ENCODE measurements at places on chromosomes 3 and 15.

GRCh38 chr3:47890828-47891612, 88.1 kb downstream of the DHX30 start:
- DNase-seq, result no peak

DNA sequence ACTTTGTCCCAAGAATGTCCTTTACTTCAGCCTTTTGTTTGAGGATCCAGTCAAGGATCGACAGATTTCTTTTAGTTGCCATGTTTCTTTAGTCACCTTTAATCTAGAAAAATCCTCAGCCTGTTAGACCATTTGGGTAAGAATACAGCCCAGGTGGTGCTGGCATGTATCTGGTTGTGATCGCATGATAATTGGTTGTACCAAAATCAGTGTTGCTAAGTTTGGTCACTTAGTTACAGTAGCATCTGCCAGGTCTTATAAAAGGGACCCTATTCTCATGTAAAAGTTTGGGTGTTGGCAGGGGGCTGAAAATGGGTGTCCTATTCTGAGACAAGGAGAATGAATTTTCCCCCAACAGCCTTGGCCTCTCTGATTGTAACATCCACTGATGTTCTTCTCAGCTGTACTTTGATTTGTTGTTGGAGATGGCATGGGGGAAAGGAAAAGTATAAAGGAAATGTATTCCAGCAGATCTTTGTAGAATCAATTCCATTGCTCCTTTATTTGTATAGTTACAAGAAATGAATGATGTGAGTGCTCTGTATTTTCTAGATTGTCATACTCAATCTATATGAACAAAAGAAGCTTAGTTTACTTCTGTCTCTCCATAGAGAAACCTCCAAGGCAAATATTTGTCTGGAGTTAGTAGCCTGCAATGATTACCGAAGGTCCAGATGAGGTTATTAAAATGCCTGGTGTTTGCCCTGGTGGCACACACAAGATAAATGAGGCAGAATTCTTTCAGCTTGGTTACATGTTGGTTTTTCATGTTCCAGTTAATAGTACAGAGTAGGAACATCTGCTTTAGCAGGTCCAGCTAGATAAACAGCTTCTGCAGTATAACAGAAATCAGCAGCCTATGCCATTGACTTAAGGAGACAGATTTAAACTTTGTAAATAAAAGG, 65.7 kb downstream of the CMTM8 start:
- DNase-seq, result no peak

DNA sequence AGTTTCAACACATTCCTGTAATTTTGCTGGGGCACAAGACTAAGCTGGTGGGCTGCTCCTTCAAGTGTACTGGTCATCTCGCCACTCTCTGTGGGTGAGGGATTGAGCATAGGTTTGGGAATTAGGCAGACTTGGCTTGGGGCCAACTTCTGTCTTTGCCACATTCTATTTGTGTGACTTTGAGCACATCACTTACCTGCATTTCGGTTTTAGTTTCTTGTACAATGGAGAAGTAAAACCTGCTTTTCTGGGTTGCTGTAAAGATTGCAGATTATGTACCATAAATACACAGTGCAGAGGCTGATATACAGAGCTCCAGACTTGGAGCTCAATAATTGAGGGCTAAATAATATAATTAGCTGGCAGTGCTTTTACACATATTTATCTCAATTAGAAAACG, 162.1 kb downstream of the C3orf38 start:
- DNase-seq, result no peak

DNA sequence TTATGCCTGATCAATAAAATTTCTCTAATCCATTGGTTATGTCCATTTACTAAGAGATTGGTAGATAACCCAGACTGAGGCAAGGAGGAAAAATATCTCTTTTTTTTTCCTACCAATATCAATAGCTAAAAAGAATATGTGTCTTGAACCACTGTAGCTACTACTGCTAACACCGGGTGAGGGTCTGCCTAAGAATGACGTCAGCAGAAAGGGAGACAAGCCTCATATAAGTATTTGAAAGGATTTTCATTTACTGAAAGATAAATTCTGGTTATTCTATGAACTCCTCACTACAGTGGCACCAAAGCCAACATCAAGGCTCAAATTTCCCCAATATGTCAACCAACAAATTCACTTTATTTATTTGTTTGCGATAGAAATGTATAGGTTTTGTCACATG, 389.0 kb upstream of the ALCAM start:
- no peak for DNase-seq

GRCh38 chr3:128923576-128923975, 44.2 kb downstream of the ACAD9 start:
- DNase-seq, result no peak

- DNase-seq, result no peak
Measured at GRCh38 chr3:30752491-30752890, 142.0 kb downstream of the GADL1 start.

All from effector memory CD4-positive, alpha-beta T cell (primary cell).